ENCODE measurements at places on chromosomes 4 and X. TPM values are rescaled to one million over a fixed set of nuclear protein-coding genes. Genes with fewer than 3 reads are reported as not detected.

The NEIL3 gene
- 0.32 TPM for polyA plus RNA-seq

The VCX3B gene
- polyA plus RNA-seq = not detected

The LAP3 gene
- polyA plus RNA-seq = 49.6 TPM

The HSFX2 gene
- not detected for polyA plus RNA-seq

The UGT2B7 gene
- not detected for polyA plus RNA-seq

The IQSEC2 gene
- 0.35 TPM for polyA plus RNA-seq

The FAM236B gene
- polyA plus RNA-seq = not detected

The TMEM184C gene
- polyA plus RNA-seq = 26.8 TPM

The CT45A1 gene
- polyA plus RNA-seq = not detected

The MORF4L2 gene
- 80.8 TPM for polyA plus RNA-seq

The TLR7 gene
- not detected for polyA plus RNA-seq

The ZNF275 gene
- polyA plus RNA-seq = 5.4 TPM

The RRH gene
- polyA plus RNA-seq = not detected

The SSX3 gene
- polyA plus RNA-seq = not detected

The OSTC gene
- polyA plus RNA-seq = 154 TPM

The DCAF12L2 gene
- not detected for polyA plus RNA-seq

The AWAT2 gene
- polyA plus RNA-seq = not detected

The CXCL11 gene
- not detected for polyA plus RNA-seq

The GPR78 gene
- not detected for polyA plus RNA-seq
